Vein endothelial cell (primary cell): ENCODE measurements at places on chromosomes 6 and 20. TPM values are rescaled to one million over a fixed set of nuclear protein-coding genes. Genes with fewer than 3 reads are reported as not detected.

The NR2E1 gene
- not detected in 2 replicates for total RNA-seq

The HCK gene
- total RNA-seq, result 0.33 TPM in 1 of 2 replicates, not detected in the other

The TSHZ2 gene
- 0.96 and 0.98 TPM in 2 replicates for total RNA-seq

The FAM83C gene
- total RNA-seq, result not detected in 2 replicates

The TRIM15 gene
- not detected in 2 replicates for total RNA-seq

The MACROD2 gene
- 0.33 and 0.76 TPM in 2 replicates for total RNA-seq

The DYNLT2 gene
- 0.98 and 1.1 TPM in 2 replicates for total RNA-seq

The HLA-DMB gene
- 0.96 and 1.3 TPM in 2 replicates for total RNA-seq

The LRP11 gene
- 13.7 and 20.3 TPM in 2 replicates for total RNA-seq

The TFAP2A gene
- 0.10 TPM in 1 of 2 replicates, not detected in the other for total RNA-seq

The TREM2 gene
- not detected in 2 replicates for total RNA-seq
